ENCODE measurements at places on chromosomes 11 and 22.
A peak's percentile ranks its signal among the peaks of the same experiment; 100 is the strongest.

- no peak for DNase-seq
Observed at GRCh38 chr11:62882431-62882749, 1.7 kb downstream of the SLC3A2 start.

GRCh38 chr22:23874871-23875270, 17.2 kb downstream of the SLC2A11 start:
- DNase-seq: no peak

DNA sequence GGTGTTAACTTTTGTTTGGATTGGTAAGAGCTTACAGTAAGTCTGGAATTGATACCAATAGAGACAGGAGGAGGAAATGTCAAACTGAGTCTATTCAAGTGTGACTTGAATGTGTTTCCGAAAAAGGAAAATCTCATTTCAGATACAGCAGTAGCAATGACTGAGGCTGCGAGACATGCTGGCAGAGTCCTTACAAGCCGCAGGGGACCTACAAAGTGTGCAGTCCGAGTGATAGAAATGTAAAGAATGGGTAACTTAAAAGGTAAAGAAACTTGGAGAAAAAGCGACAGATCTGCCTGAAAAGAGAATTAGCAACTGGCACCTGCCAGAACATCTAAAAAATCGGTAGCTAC, 444 bp downstream of the CWF19L2 start:
- no peak for DNase-seq

- DNase-seq: no peak
Observed at GRCh38 chr11:8828580-8829361, 82.2 kb upstream of the AKIP1 start.

DNA sequence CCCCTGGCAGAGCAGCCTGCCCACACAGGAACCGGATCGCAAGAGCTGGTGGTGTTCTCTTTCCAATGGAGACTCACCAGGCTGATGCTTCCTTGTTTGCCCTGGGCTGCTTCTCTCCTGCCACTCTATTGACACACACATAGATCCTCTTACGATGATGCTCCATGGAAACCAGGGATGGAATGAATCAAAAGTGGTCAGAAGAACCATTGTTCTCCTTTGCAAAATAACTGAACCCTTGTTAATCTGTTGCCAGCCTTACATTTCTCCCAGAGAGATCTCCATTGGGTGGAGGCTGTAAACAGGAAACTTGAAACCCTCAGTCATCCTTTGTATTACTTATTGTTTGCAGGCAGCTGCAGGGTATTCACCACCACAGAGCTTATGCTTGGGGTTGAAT, 24.6 kb upstream of the LDLRAD3 start:
- DNase-seq: no peak

GRCh38 chr11:17387254-17387653, 1.2 kb downstream of the KCNJ11 start:
- DNase-seq: no peak

DNA sequence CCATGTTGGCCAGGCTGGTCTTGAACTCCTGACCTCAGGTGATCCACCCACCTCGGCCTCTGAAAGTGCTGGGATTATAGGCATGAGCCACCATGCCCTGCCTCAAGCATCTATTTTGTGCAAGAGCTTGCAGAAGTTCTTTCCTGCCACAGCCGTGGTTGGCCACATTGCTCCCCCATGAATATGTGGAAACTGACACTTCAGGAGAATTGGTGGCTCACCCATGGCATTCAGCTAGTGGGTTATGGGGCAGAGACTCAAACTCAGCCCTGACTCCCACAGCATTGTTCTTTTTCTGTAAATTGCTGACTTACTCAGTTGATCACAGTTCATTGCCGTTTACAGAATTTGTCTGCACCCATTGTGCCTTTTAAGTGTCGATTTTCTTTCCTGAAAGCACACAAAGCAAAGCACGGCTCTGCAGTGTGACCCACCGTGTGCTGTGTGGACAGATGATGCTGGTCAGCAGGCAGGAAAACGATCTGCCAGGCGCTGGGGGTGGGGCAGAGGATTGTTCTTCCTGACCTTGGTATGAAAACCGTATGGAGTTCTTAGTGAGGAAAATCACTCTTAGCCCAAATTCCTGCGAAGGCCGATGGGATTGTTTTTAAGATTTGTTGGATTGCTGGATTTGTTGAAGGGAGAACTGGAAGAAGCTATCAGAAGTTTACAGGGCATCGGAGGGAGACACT, 115.6 kb downstream of the PTPRJ start:
- no peak for DNase-seq

- DNase-seq: no peak
Observed at GRCh38 chr22:46879083-46879482, 116.6 kb downstream of the TBC1D22A start.

- peak; percentile 8 for DNase-seq
Observed at GRCh38 chr11:133082453-133082781, 449.9 kb downstream of the OPCML start.

GRCh38 chr11:125235071-125235471, 70.5 kb downstream of the PKNOX2 start:
- DNase-seq: no peak

GRCh38 chr11:127458561-127458960, 458.0 kb upstream of the KIRREL3 start:
- DNase-seq: no peak

Data from natural killer cell (primary cell).